Lung (tissue), 17 donors: ENCODE measurements at places on chromosomes 13 and 19. TPM values are rescaled to one million over a fixed set of nuclear protein-coding genes. Genes with fewer than 3 reads are reported as not detected.

The CYP2A6 gene
- 1.7 TPM for total RNA-seq

The ATP4A gene
- not detected for total RNA-seq

The SUGP1 gene
- total RNA-seq = 22.3 TPM

DNA sequence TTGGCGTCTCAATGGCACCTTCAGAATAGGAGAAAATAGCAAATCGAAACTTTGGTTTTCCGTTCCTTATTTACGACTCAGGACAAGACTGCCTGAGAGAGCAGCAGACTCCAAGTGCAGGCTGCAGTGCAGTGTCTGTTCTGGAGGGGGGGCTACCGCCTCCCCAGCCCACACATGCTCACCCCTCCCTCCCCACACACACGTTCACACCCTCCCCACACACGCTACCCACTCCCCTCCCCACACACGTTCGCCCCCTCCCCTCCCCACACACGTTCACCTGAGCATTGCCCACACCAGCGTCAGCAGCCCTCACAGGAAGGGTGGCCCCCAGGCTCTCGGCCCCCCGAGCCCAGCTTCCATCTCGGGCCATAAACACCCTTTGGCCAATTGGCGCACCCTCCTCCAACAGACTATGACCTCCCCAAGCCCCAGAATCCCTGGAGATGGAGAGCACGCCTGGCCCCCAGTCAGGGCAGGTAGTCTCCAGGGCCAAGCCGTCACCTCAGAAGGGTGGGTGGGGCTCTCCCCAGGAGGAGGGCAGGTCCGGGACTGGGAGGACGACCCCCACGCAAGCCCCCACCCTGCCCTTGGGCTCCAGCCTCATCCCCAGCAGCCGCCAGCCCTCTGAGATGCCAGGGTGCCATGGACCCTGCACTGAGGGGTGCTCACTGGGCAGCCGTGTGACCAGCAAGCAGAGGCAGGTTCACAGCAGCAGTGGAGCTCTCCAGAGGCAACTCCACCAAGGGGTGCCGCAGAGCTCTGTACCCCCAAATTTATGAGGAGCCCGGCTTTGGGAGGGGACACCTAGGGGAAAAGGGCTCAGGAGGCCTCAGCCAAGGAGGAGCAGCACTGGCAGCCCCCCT lies 27.5 kb downstream of the RASA3 start:
- peak; percentile 12 for DNase-seq

DNA sequence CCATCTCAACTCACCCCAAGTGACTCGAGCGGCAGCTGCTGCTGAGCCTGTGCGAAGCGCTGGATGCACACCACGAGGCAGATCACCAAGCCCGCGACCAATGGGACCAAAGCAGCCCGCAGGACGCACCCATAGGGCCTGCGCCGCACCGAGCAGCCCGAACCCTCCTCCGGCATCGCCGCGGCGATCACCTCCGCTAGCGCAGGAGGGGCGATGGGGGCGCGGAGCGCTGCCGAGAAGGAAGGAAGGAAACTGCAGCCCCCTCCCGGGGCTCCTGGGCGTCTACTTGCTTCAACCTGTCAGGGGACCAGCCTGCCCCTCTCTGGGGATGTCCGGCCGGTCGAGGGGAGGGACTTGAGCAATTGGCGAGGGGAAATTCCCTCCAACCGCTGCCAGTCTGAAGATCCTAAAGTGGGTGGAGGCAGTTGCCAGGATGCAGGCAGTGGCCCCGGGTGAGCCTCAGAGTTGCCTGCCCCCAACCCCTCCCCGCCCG lies at the start of gene CD70:
CD70 (minus strand) TSS at position 324 of the 493 bp plus-strand sequence; CDS start at position 176, 148 bp downstream.
- no peak for DNase-seq

DNA sequence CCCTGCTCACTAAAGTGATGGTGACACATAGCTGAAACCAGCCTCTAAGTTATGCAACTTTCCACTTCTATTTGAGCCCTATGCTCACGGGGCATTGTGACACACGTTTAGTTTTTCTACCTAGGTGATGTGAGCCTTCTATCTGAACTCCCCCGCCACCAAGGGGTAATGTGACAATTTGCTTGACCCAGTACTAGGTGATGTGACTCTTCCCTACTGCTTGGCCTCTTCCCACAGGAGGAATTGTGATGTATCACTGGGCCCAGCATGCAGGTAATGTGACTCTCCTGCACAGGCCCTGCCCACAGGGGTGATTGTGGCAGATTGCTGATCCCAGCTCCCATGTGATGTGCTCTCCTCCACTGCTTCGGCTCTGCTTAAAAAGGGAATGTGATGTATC lies 42.7 kb upstream of the ZNF43 start:
- DNase-seq = no peak

GRCh38 chr19:16208064-16208759 lies 10.5 kb downstream of the AP1M1 start:
- DNase-seq = no peak

GRCh38 chr13:100637380-100637779 lies 37.2 kb downstream of the TMTC4 start:
- no peak for DNase-seq

GRCh38 chr13:51768976-51769375 lies 35.0 kb downstream of the DHRS12 start:
- no peak for DNase-seq

DNA sequence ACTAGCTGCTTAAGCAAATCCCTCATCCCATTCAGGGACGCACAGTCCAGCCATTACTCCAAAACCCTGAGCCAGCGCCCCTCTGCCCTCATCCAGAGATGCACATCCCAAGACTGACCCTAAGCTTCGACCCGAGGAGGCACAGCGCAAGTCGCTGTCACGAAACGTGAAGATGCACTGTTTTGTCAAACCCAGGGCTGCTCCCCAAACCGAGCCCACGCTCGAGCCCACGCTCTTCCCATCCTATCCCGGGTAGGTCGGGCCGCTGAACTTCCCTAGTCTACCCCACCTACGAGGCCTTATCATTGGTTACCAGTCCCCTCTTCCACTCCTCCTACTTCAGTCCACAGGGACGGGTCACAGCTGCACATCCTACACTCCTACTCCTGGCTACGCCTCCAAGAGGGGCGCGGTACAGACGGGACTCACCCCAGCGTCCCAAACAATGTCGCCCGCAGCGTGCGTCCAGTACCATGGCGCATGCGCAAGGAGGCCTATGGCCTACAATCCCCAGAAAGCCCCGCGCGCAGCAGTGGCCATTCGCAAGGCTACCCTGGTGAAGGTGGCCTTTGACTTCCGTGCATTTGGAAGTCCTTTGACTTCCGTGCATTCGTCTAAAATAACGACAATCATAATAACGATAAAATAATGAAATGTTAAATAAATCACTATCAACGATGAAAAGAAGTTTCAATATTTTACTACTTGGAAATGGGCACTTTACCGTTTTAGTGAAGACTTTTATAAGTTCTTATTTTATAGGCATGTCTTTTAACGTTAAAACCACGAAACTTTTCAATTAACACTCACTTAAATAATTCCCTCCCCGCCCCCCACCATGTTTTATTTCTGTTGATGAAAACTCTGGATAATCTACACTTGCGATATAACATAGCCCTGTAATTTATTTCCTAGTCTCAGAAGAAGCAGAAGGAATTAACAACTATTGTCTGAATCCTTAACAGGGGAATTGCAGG lies at the start of gene ZNF285:
ZNF285 (minus strand) TSS at position 470 of the 977 bp plus-strand sequence. CDS start 4,395 bp downstream, outside the sequence.
- peak; percentile 97 for DNase-seq

- no peak for DNase-seq
Observed at GRCh38 chr19:19259741-19260140, 13.4 kb downstream of the TM6SF2 start.

- no peak for DNase-seq
Observed at GRCh38 chr19:46537136-46538097, 41.8 kb upstream of the PNMA8B start.

- DNase-seq = peak; percentile 62
Observed at GRCh38 chr13:29810145-29810742, 40.2 kb downstream of the UBL3 start.

DNA sequence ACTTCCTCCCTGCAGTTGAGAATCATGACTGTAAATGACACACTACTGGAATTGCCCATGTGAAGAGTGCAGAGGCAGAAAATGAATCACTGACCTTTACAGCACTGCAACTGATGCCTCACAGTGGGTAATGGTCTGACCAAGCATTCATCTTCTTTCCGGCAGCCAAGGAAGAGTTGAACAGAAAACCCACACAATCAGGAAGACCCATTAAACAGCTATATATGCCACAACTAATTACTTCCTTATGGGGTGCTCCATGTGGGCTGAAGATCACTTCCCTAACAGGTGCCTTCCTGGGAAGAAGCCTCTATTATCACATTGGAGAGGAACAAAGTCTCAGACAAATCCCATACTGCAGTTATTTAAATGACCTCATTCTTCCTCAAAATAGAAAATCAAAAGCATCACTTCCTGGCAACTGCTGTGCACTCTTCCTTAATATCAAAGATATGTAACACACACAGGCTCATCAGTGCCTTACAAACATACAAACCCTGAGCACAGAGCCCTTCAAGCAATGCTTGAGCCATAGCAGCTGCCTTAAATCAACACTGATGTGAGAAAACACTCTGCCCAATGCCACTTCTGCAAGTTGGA lies 45.8 kb downstream of the RUBCNL start:
- no peak for DNase-seq

DNA sequence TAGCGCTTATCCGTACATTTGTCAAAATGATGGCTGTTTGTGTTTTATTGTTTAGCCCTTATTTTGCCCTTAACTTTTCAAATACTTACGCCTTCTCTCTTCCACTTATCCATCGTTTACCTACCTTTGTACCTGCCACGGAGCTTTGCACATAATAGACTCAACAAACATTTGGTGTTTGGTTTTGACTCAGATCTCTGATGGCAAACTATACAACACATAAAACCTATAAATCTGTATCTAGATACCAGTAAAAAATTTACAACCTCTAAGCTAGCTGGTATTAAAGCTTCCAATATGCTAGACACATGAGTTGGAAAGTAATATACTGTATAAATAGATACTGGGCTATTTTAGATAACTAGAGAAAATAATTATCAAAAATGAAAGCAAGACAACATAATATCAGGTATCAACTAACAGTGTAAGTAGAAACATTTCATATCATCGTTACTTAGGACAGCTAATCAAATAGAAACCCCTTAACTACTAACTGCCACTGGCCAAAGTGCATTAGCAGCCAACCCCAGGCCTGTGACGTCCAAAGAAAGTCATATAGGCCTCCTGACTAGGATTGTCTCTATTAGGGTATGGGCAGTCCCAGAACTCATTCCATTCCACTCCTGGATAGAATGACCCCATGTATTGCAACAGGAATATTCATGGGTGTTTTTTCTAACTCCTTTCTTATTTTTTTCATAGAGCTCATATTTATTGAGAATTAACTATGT lies 53.8 kb downstream of the KCTD12 start:
- DNase-seq = no peak

GRCh38 chr13:23901365-23901764 lies 4.1 kb upstream of the C1QTNF9B start:
- DNase-seq = no peak

DNA sequence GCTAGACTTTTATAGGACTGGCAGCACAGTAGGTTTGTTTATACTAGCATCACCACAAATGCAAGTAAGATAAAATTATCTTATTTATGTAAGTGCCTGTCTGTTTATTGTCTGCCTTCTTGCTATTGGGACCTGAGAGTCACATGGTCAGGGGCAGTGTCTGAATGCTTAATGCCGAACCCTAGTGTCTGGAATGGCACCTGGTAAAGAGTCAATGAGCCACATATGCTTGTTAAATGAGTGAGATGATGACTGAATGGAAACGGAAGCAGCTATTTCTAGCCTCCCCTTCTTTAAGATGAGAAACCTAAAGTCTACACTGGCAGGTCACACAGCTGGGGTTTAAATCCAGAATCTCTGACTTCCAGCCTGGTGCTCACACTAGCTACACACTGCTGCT lies 92.2 kb downstream of the STOML3 start:
- DNase-seq = no peak

GRCh38 chr13:96707146-96707545 lies 287.1 kb downstream of the OXGR1 start:
- DNase-seq = no peak

- no peak for DNase-seq
Observed at GRCh38 chr13:100522618-100523309, 65.8 kb downstream of the GGACT start.

- DNase-seq = no peak
Observed at GRCh38 chr19:33862981-33863380, 66.3 kb downstream of the KCTD15 start.
